ENCODE measurements at places on chromosomes 2 and 18.

GRCh38 chr2:208369091-208369490, 37.5 kb upstream of the PTH2R start:
- no peak for DNase-seq

GRCh38 chr18:8820396-8821082, 115.2 kb downstream of the MTCL1 start:
- no peak for DNase-seq

- DNase-seq: no peak
These were observed 138.4 kb upstream of the CCDC68 start for GRCh38 chr18:55097456-55098170.

GRCh38 chr2:85582492-85582891, 1.7 kb upstream of the VAMP5 start:
- DNase-seq: no peak

DNA sequence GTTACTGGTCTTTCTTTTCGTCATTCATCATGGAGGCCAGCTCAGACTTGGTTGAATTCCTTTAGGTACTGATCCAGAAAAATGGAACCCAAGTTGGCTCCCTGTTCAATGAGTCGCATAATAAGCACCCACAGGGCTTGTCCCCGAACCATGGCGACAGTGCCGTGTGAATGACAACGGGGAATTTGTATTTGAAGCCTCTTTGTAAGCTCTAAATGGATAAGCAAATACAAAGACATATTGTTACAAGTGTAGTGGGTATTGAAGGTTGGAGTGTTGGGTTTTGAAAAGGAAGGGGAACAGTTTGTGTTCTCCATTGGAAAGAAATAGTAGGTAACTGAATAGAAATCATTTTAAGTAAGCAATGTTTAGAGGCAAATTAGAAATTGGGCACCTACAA, 288.9 kb downstream of the SLC4A3 start:
- DNase-seq: no peak

DNA sequence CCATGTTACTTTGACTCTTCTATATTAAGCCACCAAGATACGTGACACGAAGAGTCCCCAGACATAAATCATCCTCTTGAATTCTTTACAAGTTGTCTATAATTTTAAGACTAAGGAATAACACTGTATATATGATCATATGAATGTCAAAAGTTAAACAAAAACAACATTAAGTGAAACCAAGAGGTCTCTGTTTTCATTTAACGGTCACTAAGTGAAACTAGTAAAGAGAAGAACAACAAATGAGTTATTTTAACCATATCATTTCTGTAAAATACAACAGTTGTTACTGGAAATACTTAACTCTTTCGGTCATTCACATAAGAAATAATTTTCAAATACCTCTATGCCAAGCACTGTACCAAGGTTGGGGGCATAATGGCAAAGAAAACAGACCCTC, 45.7 kb upstream of the STK17B start:
- DNase-seq: no peak

DNA sequence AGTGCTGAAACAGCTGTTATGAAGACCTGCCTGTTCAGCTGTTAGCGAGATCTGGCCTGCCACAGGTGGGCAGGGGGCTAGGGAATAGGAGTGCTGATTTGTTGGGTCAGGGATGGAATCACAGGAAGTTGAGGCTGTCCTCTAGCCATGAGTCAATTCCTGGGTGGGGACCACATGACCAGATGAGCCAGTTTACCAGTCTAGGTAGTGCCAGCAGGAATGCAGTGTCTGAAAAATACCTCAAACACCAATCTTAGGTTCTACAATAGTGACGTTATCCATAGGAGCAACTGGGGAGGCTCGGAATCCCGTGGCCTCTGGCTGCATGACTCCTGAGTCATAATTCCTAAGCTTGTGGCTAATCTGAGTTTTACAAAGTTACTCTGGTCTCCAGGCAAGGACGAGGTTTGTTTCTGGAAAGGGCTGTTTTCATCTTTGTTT, 44.9 kb downstream of the DYSF start:
- peak; percentile 42 for DNase-seq

DNA sequence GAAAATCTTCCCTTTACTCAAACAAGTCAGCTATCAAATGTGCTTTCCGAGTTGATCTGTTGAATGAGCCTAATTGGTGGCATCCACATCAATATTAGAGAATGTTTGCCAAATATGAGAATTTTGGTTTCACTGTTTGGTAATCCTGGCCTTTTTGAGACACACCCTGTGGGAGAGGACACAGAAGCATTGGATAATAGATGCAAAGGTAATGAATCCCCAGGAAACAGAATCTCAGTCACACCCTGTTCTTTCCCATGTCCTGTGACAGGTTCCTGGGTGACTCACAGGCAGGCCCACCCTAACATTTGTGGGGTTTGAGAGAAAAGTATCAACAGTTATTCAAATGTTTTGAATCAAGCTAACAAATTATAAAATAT, 99.8 kb upstream of the PELI1 start:
- no peak for DNase-seq

DNA sequence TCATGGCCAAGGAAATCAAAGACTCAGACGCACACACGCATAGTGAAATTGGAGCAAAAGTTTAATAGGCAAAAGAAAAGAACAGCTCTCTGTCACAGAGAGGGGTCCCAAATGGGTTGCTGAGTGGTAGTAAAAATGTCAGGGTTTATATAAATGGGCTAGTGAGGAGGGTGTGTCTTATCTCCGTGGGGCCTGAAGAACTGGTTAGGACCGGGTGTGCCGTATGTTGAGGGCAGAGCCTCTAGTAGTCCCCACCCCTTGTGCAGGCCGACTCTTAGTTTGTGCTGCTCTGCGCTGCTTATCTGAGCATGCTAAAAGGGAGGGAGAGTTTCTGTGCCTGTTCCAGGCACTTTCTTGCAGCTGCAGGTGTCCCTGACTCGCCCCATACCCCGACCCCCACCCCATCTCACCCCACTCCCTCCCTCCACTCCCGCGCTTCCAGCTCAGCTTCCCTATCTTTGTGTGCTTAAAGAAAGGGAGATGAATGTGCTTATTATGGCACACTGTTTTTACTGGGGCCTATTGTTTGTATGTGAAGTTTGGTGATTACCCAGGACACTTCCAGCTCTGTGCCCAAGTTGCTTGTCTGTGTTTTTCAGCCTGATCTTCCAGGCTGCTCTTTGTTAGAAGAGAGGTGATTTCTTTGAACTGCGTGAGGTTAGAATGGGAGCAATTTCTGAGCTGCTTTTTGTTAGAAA, 167.4 kb downstream of the SPAG16 start:
- no peak for DNase-seq

DNA sequence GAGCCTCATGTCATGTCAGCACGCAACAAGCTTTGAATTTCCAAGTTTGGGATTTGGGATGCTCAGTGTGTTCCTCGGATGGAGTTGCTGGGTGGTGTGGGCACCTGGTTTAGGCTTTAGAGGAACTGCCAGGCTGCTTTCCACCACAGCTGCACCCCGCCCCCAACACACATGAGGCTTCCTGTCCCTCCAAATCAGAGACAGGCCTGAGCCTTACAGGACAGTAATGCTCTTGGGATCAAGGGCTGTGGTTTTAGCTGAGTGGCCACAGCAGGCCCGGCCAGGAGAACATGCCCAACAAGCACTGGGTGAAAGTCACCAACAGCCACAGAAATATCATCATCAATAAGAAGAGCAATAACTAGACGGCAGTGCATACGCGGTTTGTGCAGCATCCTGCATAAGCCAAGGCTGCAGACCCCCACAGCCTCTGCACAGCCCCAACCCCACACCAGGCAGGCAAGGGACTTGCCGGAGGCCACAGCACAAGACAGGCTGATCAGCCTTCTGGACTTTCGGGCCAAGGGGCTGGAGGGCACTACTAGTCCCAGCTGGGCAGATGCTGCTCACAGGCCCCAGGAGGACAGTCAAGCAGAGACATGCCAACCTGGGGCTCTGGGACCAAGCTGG, 29.7 kb upstream of the GPC1 start:
- DNase-seq: peak; percentile 53

Measured in left forelimb (tissue), 1 donor.